Dermis blood vessel endothelial cell (primary cell): ENCODE measurements at places on chromosomes 3 and 15.
A peak's percentile ranks its signal among the peaks of the same experiment; 100 is the strongest.

DNA sequence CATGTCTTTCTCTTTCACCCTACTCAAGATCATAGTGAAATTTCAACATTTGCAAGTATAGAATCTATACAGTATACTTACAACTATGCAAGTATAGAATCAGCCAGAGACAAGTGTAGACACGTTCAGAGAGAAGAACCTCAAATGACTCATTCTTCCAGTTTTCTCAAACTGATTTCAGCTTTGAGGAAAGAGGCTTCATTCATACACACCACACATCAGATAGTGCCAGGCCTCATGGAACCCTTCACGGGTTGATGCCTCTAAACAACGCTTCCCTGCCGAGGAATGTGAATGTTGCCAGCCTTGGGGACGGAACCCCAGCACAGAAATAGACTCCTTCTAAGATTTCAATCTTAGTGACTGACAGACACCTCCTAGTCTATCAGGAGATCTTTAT is 135.7 kb downstream of the FOXP1 start:
- DNase-seq, result no peak

DNA sequence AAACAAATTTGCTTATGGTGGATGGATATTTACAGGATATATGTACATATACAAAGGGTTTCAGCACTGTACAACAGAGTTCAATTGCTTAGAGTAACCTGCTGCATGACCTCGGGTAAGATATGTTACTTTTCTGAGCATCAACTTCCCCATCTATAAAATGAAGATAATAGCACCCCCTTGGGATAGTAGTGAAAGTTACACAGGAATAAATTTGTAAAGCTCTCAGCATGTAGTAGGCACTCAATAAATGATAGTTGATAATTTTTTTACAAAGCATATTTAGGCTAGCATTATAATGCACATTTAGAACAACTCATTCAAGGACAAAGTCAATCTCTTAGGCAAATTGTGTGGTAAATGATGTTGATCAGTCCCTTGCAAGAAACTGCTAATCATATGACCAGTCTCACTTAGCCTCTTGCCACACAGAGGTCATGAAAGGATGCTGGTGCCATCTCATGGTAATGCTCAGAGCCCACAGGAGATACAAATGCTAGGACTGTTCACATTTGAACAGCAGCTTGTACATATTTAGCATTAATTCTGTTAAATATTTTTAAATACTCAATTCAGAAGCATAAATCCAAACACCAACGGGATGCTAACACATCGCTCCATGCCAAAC is 123.9 kb downstream of the MAGI1 start:
- peak; percentile 41 for DNase-seq

GRCh38 chr3:192331749-192332385 is 395.5 kb downstream of the FGF12 start:
- no peak for DNase-seq

DNA sequence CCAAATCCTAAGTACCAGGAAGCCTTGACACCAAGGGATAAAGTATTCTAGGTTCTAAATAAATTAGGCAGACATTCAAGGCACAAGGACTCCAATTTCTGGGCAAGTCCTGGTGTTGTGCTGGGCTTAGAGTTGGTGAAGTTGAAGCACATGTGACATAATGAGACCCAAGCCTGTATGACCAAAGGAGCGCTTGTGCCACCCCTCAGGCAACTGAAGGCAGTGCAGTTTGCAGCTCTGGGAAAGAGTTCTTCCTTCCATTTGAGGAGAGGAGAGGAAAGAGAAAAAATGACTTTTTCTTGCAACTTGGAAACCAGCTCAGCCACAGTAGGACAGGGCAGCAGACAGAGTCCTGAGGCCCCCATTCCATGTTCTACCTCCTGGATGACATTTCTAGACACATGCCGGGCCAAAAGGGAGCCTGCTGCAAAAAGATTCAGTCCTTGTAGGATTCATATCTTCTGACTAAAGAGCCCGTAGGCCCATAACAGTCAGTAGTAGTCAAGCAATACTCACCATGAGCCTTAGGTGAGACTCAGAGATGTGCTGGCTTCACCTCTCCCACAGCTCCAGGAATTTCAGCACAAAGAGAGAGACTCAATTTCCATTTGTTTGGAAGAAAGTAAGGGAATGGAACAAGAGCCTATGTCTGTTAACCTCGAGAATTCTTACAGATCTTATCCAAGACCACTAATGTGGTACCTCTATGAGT is 588.8 kb upstream of the BCHE start:
- no peak for DNase-seq

DNA sequence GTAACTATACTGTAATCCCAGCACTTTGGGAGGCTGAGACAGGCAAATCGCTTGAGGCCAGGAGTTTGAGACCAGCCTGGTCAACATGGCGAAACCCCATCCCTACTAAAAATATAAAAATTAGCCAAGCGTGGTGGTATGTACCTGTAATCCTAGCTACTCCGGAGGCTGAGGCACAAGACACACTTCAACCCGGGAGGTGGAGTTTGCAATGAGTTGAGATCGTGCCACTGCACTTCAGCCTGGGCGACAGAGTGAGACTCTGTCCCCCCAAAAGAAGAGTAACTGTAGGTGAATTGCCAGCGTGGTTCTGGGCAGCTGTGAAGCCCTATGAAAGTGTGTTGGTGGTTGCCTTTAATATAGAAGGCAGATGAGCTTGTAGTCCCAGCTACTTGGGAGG is 95.9 kb downstream of the SLCO3A1 start:
- DNase-seq, result no peak

GRCh38 chr15:37880009-37880834 is 54.2 kb upstream of the TMCO5A start:
- DNase-seq, result peak; percentile 66

DNA sequence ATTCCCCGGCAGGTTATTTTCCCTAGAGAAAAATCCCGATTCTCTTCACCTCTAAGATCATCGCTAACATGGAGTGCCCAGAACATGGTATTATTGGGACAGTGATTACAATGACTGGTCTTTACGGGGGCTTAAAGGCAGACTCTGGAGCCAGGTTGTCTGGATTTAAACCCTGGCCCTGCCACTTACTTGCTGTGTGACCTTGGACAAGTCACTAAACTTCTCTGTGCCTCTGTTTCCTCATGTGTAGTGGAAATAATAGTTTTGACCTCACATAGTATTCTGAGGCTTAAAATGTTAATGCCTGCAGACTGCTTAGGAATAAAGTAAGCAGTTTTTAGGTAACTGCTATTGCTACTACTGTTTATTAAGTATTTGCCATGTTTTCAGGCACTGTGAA is 4.4 kb downstream of the PLA2G4D start:
- DNase-seq, result no peak
